ENCODE measurements at places on chromosomes 13 and 19.

GRCh38 chr13:110283736-110284517, 23.0 kb downstream of the COL4A1 start:
- no peak for DNase-seq

DNA sequence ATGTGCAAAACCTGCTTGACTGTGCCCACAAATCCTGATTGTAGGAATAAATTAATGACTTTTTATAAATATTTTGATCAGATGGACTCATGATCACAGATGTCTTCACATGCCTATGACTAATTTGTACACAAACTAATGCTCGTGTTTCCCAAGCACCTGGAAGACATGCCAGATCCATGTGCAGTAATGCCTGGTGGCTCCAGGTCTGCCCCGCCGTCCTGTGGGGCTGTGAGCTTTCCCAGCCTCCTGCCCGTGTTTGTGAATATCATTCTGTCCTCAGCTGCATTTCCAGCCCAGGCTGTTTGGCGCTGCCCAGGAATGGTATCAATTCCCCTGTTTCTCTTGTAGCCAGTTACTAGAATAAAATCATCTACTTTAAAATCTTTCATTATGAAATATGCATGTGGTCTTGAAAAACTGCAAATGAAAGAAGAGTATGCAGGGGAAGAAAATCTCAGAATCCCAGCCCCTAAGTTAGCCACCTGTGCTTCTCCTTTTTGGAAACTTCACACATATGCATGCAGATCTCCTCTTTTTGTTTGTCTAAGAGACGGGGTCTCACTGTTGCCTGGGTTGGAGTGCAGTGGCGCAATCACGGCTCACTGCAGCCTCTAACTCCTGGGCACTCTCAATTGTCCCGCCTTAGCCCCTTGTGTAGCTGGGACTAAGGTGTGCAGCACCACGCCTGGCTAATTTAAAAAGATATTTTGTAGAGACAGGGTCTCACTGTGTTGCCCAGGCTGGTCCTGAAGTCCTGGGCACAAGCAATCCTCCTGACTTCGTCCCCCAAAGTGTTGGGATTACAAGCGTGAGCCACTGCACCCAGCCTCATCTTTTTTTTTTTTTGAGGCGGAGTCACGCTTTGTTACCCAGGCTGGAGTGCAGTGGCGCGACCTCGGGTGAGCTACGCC, 6.2 kb downstream of the RPL28 start:
- DNase-seq: no peak

- no peak for DNase-seq
Observed at GRCh38 chr19:40704491-40705361, 12.0 kb downstream of the COQ8B start.

DNA sequence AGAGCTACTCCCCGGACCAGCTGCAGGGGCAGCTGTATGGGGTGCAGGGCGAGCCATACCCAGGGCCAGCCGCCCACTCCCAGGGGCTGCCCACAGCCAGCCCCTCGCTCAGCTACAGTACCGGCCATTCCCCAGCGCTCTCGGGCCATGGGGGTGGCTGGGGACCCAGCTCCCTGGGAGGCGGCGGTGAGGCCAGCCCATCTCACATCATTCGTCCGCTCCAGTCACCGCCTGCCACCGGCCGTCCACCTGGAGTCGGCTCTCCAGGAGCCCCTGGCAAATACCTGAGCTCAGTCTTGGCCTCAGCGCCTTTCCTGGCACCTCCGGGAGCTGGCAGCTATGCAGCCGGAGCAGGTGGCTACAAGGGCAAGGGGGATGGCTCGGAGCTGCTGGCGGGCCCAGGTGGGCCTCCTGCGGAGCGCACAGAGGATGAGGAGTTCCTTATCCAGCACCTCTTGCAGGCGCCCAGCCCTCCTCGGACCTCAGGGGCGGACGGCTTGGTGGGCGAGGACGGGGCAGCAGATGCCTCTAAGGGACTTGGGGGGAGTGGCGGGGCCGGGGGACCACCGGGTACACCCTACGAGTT, 4.9 kb downstream of the PRR12 start:
- no peak for DNase-seq

DNA sequence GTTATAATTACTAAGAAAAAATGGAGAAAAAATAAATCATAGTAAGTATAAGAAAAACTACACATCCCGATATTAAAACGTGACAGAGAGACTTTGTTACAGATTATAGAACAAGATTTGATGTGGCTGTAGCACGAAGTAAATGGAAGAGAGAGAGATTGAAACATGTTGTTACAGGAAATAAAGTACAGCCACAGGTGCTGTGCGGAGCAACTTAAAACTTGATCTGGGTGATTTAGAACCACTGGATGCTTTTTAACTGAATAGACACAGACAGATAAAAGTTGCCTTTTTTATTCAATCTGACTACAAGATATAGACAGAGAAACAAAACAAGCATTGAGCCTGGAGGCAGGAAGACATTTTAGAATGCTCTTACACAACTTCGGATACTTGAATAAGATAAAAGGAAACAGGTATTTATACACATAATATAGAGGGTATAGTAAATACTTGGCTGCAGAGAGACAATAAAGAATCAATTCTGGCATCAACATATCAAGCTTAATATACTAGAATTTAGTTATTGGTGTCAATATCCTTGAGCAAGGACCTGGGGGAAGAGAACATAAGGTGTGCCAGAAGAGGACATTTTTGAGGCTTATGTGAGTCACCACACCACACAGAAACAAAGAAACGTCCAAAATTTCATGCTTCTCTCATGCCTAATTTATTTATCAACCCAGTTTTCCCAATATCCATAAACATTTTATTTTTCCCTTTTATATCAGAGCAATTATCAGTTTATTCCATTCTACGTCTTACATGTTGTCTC, 548.5 kb downstream of the SLITRK1 start:
- no peak for DNase-seq

GRCh38 chr13:75670496-75670895, 34.4 kb downstream of the LMO7 start:
- DNase-seq: no peak

DNA sequence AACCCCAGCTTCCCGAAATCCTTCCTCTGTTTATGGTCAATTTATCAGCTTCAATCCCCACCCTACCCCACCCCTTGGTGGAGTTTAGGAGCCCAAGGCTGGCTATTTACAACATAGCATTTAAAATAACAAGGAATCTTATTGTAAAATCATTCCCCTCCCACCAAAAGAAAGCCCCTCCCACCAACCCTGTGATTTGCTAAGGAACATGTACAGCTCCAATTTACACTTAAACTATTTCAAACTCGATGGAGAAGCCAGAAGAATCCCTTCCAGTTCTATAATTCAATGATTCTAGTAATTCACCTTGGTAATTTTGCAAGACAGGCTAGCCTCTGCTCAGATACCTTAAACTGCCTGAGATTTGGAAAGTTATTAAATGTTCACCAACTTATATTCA, 3.0 kb downstream of the LATS2 start:
- DNase-seq: no peak

- DNase-seq: no peak
Observed at GRCh38 chr13:77565635-77566034, 30.1 kb downstream of the SCEL start.

DNA sequence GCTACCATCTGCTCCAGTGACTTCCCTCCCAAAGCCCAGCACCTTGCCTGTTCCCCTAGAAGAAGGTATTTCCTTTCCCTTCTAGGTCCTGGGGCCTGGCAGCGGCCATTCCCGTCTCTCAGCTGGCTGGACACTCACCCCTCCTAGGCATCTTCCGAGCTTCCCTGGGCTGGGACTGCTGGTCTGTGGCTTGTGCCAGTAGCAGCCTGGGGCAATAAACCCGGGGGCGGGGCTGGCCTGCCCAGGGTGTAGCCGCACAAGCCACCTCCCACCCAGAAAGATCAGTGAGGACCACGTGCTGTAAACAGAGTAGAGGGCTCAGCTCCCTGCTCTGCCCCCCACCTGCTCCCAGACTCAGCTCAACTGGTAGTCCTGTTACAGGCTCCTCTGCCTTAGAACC, 15.0 kb downstream of the LIPE start:
- no peak for DNase-seq

DNA sequence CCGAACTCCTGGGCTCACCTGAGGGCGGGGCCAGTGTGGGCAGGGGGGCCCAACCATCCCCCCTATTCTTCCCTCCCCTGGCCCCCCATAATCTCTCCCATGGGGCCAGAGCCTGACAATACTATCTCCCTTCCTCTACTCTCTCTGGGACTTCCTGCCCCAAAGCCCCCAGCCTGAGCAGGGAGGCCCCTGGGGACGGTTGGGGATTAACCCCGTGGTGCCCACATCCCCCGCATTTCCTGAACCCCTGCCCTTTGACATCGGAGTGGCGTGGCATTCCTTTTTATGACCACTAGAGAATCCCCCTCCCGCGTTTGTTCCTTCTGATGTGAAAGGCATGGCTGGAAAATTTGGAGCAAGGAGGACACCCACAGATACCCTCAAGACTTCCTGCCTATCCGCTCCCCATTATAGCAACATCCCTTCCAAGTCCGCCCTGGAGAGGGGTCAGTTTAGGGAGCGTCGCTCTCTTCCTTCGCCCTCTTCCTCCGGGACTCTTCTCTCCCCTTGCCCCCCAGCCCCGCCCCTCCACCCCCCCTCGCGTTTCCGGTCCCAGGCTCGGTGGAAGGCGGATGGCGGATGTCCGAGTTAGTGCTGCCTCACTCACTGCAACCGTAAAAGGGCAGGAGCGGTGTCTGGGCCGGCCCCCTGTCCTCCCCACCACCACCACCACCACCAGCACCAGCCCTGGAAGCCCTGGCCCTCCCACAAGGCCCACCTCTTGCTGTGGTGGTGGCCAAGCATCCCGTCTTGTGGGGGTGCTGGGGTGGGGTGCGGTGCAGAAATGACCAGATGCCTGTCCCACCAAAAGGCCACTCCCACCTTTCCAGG, 1.8 kb downstream of the VASP start:
- no peak for DNase-seq

GRCh38 chr13:111494641-111495040, 174.2 kb downstream of the TEX29 start:
- no peak for DNase-seq

GRCh38 chr19:15062036-15062435, 12.8 kb downstream of the CASP14 start:
- DNase-seq: no peak

GRCh38 chr19:47882890-47883289, 3.2 kb downstream of the SULT2A1 start:
- DNase-seq: no peak
